Astrocyte (in vitro differentiated cells and primary cell): ENCODE measurements at places on chromosomes 7 and 10.

DNA sequence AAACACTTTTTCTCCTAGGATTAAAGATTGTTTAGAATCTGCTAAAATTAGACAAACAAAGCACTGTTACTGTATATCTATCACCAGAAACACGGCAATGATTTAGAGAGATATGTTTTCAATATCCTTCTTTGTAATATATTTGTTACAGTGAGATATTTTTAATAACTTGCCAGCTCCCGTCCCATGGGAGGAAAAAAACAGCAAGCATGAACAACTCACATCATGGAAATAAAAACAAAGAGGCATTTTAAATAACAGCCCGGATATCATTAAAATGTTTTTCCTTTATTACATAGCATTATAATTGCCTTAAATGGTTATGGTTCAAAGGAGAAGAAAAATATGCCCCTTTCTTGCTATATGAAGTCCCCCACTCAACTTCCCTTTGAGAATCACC is 272.1 kb downstream of the BMPER start:
- DNase-seq, result no peak

DNA sequence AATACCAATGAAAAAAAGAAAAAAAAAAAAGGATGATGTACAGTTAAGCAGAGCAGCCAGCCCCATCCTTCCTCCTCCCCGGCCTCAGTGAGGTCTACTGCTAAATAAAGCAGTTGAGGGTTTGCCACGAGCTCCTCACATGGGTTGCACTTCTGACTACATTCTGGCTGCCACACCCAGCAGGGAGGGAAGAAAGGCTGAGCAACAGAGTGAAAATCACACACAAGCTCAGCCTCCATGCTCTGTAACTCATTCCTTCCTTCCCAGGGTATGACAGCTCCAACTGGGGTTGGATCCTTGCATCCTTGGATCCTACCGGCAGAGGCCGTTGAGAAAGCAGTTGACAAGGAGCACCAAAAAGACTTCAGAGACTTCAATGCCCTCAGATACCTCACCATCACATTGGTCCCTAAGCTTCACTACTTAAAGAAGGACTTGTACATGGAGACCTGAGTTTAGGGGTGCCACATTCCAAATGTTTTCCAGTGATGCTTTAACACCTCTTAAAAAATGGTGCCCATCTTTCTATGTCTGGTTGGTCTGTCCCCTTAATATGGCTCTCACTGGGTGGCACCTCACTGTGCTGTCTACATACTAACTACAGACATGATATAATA is 52.9 kb upstream of the PIK3CG start:
- DNase-seq, result no peak

- DNase-seq, result peak; percentile 67
These were observed 51.8 kb upstream of the BET1 start for GRCh38 chr7:94055963-94056362.

- peak; percentile 88 for DNase-seq
These were observed 157.2 kb downstream of the CHRM2 start for GRCh38 chr7:137025469-137026175.

- no peak for DNase-seq
These were observed 329.6 kb downstream of the XPNPEP1 start for GRCh38 chr10:109593682-109594081.
